KG1 (cell line): ENCODE measurements at places on chromosomes 12 and 14.

DNA sequence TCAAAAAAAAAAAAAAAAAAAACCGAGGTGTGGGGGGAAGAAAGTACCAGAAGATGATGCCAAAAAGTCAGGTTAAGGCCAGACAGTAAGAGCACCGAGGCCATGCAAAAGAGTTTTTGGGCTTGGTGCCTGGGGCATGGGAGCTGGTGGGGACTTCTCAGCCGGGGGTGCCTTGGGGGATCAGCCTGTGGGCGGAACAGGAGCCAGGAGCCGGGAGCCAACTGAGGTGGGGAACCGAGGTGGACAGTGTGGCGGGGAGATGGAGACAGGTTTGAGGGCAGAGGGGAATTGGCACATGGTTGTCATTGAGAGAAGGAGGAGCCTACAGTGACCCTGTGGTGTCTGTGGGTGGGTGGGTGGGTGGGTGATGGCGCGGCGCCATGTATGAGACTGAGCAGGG is 33.2 kb downstream of the TSPAN11 start:
- DNase-seq = no peak

GRCh38 chr14:88835661-88836060 is 11.2 kb downstream of the TTC8 start:
- no peak for DNase-seq

DNA sequence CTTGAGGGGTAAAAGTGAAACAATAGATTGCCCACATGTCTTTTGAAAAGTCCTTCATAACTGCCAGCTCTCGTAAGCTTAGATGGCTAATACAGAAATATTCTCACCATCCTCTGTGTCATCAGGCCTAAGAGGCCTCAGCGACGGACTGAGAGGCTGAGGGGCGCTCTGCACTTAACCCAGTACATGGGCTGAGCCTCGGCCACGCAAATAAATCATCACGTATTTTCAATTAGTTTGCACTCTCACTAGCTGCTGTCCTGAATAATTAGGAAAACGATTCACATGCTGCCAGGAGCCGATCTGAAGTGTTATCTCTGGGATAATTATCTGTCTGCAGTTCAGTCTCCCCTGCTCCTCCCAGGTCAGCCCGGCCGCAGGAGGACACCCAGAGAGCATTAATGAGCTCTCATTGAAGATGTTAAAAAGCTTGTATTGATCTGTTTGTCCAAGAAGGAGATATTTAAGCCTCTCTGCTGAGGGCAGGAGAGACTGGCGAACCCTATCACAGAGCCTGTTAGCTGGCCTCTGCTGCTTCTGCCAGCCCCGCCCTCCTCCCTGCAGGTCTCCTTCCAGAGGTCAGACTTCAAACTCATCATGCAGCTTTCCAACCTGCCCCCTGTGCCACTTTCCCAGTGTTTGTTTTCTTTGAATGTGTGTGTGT is 1051.3 kb downstream of the VRK1 start:
- no peak for DNase-seq

DNA sequence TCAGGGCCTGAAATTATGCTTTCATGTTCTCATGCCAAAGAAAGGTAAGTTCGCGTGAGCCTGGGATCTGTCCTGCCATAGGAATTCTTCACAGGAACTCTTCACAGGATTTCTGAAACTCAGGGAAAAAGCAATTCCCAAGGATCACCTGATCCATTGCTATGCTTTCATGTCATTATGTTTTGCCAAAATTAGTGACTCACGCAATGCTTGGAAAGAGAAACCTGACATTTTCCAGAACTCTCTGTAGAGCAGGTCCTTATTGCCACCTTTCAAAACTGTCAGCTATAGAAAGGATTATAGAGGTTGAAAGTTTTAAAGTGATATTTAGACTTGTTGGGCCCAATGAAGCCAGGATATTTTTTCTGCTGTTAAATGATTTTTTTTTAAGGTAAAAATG is 6.3 kb upstream of the KCNJ8 start:
- no peak for DNase-seq

DNA sequence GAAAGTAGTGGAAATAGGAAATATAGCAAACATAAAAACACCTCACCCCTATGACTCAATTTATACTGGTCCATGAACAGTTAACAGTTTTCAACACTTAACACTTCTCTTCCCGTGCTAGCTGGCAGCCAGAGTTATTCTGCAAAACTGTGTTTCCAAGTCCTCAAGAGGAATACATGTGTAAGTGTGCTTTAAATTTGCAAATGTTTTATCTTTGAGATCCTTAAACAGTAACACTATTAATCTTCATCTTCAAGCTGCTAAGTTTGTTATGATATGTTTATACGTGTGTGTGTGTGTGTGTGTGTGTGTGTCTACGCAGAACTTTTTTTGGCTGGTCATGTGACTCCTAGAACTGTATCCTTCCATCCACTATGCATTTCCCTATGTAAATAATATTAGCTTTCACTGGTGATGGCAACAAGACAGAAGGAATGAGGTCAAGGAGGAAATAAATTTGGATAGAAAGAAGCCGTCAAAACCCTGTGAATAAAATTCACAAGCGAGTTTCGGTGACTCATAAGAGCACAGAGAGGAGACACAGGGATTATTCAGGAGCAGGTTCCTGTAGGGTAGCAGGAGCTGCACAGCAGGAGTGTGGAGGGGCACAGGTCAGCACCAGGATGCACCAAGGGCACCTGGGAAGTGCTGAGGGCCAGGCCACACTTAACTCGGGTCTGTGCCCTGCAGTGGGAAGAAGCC is 105.9 kb upstream of the ETV6 start:
- DNase-seq = no peak

- DNase-seq = no peak
These were observed 170.6 kb upstream of the CCDC196 start for GRCh38 chr14:66315548-66315947.

- no peak for DNase-seq
These were observed 377.0 kb upstream of the ATP2B1 start for GRCh38 chr12:90085494-90086274.
